ENCODE measurements at places on chromosomes 11 and 22.

- no peak for DNase-seq
Measured at GRCh38 chr11:7546324-7546791, 32.6 kb downstream of the PPFIBP2 start.

- DNase-seq = no peak
Measured at GRCh38 chr11:59285716-59286260, 72.9 kb upstream of the OR5AN1 start.

- no peak for DNase-seq
Measured at GRCh38 chr22:48846200-48846599, 981.5 kb downstream of the BRD1 start.

- no peak for DNase-seq
Measured at GRCh38 chr11:62682518-62682917, 3.6 kb upstream of the UBXN1 start.

DNA sequence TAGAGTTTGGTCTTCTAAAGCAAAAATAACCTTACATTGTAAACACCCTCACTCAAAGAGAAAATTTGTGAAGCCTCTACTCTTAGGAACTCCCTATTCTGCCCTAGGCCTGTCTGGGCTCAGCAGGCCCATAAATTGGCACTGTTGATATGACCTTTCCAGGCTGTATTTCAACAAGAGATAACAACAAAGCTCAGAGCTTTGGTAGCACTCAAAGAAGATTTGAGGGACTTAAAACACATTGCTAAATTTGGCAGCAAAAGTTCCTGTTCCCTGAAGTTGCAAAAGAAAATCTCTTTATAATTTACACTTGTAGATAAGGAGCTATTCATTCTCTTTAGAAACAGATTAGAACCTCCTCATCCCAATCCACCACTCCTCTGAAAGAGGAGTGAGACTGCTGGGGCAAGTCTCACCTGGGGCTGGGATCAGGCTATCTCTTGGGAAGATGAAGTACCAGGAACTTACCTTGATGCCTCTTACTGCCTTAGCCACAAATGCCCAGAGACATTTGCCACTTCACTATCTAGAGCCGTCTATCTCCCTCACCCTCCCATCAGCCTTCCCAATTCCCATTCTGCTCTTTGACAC, 110.4 kb upstream of the AKIP1 start:
- DNase-seq = no peak

DNA sequence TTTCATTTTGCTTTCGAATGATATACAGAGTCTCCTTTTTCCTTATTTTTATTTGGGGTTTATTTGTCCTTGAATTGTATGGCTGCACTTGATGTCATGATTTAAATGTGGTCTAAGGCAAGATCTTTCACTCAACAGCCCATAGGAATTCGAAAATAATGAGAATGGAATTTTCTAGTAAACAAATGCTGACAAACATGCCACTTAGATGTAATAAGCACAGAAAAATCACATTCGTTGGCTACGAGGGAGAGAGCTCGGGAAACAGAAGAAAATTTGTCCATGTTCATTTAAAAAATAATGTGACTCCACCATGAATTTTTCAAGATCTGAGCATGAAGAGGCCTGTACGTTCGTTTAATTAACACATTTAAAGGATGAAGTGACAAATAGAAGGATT, 73.0 kb downstream of the BLID start:
- DNase-seq = no peak

- no peak for DNase-seq
Measured at GRCh38 chr11:105641433-105641832, 31.6 kb downstream of the GRIA4 start.

DNA sequence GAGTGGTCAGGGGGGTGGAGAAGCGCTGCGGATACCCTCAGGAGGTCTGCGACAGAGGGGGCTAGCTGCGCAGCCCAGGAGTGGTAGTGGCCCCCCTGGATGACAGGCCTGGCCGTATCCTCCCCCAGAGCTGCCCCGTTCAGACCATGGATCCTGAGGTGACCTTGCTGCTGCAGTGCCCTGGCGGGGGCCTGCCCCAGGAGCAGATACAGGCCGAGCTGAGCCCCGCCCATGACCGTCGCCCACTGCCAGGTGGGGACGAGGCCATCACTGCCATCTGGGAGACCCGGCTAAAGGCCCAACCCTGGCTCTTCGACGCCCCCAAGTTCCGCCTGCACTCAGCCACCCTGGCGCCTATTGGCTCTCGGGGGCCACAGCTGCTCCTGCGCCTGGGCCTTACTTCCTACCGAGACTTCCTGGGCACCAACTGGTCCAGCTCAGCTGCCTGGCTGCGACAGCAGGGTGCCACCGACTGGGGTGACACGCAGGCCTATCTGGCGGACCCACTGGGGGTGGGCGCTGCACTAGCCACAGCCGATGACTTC, 505 bp downstream of the NUDT22 start:
- peak; percentile 57 for DNase-seq

DNA sequence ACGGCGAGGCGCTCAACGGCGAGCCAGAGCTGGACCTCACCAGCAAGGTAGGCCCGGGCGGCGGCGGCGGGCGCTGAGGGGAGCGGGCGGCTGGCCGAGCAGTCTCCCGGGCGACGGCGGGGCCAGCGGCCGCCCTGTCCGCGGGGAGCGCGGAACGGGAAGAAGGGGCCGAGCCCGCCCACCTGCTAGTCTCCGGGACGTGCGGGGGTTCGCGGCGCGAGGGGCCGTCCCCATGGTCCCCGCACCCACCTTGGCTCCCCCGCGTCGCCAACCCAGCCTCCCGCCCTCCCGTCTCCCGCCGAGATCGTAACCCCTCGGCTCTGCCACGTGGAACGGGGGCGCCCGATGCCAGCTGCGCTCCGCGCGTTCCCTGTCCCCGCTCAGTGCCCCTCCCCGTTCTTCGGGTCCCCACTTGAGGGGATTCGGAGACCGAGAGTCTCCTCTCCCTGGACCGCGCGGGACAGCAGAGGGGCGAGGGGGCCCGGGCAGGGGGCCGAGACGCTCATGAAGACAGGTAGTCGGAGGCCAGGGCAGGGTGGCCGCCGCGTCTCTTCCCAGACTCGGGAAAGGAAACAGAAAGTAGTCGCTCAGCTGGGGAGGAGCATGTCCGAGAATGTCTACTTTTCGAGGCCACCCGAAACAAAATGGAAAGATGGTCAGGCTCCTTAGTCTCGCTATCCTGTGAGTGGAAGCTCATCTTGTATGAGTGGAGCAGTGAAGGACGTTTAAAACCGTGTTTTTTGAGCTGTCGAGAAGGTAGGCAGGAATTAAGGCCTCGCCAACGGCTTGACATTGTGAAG, 557 bp downstream of the GTPBP1 start:
- DNase-seq = no peak

GRCh38 chr11:43708776-43709175, 28.2 kb downstream of the HSD17B12 start:
- DNase-seq = no peak

DNA sequence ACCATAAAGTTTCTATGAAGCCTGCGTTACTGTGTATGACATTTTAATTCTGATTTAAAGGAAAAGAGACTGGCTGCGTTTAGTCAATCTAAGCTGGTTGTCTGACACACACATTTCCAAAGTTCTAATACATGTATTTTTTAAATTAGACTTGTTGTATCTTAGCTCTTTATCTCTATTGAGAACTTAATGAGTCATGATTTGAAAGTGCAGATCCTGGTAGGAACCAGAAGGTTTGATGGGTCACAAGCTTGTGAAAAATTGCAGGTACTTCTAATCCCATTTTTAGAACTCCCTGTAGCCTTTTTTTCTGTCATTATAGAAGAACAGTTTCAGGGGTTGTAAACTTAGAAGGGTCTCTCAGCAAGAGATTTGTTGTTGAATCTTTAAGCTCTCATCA, 210.3 kb downstream of the DDX10 start:
- DNase-seq = no peak

DNA sequence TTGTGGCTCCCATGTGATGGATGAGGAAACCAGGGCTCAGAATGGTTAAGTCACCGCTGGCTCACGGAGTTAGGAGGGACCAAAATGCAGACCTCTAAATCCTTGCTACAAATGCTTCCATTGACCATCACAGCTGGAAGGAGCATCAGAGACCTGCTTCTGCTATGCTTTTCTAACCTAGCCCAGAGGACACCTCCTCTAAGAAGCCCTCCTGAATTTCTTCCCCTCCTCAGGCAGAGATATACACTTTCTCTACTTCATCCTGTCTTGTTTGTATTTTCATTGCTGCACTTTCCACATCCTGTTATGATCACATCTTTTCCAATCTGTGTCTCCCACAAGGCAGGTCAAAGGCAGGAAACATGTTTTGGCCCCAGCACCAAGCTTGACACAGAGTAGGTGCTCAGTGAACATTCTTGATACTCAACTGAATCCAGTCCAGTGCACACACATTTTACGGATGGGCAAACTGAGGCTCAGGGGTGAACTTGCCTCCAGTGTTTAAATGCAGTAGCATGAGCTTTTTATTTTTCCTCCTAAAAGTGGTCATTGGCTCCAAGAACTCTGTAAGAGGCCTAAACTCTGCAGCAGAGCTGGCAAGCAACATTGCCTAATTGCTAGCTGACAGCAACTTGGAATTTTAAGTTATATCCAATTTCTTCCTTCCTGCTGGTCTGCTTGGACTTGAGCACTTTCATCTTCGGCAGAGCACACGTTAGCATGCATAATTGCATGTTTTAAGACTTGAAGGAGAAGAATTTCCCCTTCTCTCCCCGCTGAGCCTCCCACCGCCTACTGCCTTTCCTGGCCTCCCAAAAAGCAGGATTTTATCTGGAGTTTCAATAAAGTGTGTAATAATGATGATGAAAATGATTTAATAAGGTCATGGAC, 12.7 kb downstream of the SCUBE1 start:
- DNase-seq = no peak

DNA sequence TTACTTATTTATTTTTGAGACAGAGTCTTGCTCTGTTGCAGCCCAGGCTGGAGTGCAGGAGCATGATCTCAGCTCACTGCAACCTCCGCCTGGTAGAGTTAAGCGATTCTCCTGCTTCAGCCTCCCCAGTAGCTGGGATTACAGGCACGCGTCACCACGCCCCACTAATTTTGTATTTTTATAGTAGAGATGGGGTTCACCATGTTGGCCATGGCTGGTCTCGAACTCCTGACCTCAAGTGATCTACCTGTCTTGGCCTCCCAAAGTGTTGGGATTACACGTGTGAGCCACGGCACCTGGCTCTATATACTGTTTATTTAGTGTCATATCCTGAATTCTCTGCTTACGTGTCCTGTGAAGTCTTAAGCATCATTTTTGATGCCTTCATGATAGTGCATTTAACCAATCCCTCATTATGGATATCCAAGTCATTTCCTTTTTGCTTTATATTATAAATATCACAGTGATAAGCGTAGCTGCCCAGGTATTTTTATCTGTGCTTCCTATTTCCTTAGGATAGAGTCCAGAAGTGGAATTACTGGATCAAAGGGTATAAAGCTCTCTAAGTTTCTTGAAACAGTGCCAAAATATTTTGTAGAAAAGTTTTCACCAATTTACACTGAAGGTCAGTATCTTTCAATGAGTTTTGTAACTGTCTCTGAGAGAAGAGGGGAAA, 871 bp upstream of the SIDT2 start:
- no peak for DNase-seq

DNA sequence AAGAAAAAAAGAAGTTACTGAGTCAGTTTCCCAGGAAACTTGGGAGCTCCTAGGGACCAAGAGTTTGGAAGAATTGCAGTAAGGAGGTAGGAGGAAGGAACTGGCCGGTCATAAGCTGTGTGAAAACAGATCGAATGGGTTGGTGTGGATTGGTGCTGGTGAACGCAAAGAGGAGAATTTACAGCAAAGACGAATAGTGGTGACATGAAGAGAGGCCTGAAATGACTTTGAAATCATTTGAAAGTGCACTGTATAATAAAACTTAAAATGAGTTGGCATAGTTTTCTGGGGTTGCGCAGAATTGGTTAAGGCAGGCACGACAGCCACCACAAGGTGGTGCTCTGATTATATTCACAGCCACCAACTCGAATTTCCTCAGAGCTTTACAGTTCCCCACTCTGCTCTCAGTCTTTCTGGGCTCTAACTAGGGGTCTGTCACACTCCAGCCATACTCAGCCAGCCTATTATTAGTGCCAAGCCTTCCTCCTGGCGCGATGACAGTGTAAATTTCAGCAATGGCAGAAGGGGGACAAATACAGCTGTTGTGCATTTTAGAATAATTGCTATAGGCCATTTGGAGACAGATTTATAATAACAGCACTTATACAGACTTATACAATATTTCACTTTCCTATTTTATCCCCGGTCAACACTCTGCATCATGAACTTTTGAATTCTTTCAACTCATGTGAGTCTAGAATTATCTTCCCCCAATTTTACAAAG, 8.3 kb upstream of the HTR3B start:
- no peak for DNase-seq

DNA sequence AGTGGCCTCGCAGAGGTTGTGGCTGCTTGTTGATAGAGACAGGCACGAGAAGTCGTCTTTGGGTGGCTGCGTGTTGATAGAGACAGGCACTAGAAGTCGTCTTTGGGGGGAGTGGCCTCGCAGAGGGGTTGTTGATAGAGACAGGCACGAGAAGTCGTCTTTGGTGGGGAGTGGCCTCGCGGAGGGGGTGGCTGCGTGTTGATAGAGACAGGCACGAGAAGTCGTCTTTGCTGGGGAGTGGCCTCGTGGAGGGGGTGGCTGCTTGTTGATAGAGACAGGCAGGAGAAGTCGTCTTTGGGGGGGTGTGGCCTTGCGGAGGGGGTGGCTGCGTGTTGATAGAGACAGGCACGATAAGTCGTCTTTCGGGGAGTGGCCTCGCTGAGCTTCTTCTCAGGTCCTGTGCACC, 328.8 kb downstream of the TBC1D22A start:
- no peak for DNase-seq

- no peak for DNase-seq
Measured at GRCh38 chr11:103926990-103927389, 109.5 kb upstream of the DDI1 start.

DNA sequence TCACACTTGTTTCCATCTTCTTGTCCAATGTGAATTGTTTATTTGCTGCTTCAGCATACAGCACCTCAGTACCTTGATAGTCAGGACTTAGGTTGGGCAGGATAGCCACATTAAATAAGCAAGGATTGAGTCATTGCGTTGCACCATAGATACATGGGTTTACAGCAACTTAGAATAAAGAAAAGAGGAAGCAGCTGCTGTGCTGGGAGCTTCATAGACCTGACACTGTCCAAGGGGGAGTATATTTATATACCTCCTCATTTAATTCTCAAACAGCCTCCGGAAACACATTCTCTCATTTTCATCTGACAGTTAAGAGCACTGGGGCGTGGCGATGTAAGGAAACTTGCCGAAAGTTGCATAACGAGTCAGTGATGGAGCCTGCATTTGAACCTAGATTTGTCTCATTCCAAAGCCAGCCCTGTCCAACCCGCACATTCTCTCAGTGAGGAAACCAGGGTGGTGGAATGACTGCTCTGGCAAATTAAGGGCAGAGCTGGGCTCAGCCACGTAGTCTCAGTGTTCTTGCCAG, 42.2 kb downstream of the UBASH3B start:
- peak; percentile 100 for DNase-seq

- no peak for DNase-seq
Measured at GRCh38 chr11:32255841-32256240, 165.0 kb downstream of the RCN1 start.

GRCh38 chr11:57131080-57131790, 50.5 kb upstream of the LRRC55 start:
- DNase-seq = no peak

- no peak for DNase-seq
Measured at GRCh38 chr11:122102426-122102825, 13.6 kb downstream of the BLID start.

- DNase-seq = peak; percentile 27
Measured at GRCh38 chr11:73404048-73404447, 27.8 kb downstream of the RELT start.

GRCh38 chr11:68653486-68654430, 30.6 kb upstream of the GAL start:
- DNase-seq = no peak

Data from GF-D8 (cell line).